ENCODE measurements at places on chromosomes 11 and 22.

GRCh38 chr11:8871171-8871775, 39.7 kb upstream of the AKIP1 start:
- no peak for DNase-seq

GRCh38 chr11:45086526-45086925, 59.9 kb upstream of the PRDM11 start:
- no peak for DNase-seq

DNA sequence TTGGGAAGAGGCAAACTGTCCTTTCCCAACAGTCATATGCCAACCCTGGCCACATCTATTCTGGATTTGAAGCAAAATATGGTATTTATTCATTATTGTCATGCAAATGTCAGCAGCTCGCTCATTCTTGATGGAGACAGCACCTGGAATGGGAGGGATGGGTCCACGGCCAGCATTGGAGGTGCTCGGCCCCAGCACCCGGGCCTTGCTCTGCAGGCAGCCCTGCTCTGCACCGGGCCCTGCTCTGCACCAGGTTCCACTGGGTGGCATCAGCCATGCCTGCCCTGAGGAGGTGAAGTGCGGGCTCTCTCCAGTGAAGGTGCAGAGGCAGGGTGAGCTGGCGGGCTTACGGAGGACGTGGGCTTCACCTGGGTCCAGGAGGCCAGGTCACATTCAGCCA, 19.8 kb downstream of the LRP5 start:
- DNase-seq: no peak

DNA sequence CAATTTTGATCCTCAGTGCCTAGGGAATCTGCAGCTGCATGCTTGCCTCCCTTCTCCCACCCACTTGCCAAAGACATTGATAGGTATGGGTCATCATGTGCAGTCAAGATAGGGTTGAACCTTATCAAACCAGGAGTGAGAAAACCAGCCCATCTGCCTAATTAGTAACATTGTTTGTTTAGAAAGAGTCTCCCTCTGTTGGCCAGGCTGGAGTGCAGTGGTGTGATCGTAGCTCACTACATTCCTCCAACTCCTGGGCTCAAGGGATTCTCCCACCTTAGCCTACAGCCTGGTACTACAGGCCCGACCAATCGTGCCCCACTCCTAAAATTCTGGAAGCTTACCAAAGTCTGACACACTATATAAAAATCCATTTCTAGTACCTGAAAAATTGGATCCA, 4.6 kb downstream of the C11orf71 start:
- no peak for DNase-seq

DNA sequence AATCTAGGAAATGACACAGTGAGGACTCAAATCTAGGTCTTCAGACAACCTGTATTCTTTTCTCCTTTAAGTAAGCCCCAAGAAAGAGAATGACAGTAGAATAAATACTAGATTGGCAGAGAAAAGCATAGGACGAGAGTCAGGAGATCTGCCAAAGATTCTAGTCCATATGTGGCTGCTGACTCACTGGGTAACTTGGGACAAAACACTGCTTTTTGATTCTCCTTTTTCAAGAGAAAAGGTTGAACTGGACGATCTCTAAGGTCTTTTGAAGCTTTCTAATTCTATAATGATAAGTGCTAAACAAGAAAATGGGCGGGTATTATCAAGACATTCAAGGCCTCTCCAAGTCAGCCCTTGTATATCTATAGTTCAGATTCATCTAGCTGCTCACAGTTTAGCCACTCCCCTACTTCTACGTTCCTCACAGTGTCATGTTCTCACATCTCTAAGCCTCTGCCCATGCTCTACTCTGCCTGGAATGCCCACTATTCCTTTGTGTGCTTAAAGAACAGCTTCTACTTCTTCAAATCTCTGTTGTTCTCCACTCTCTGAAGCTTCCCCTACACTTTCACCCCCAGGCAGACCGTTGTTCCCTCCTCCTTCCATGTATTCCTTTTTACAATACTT, 53.0 kb downstream of the RELT start:
- no peak for DNase-seq

- no peak for DNase-seq
These were observed 20.9 kb downstream of the DKK3 start for GRCh38 chr11:11987503-11988022.

DNA sequence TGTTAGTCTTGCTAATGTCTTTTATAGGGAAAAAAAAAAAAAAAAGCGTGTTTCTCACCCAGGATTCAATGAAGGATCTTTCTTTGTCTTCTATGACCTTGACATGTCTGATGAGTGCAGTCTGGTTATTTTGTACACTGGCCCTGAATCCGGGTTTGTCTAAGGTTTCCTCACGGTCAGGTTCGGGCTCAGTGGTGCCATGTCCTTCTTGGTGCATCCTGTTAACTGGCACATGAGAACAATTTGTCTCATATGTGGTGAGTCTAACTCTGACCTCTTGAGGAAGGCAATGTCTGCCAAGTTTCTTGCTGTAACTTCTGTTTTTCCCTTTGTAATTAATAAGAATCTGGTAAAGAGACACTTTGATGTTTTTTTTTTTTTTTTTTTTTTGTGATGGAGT, 12.5 kb downstream of the F2 start:
- DNase-seq: no peak

GRCh38 chr11:65773784-65774411, 6.9 kb downstream of the AP5B1 start:
- DNase-seq: no peak

DNA sequence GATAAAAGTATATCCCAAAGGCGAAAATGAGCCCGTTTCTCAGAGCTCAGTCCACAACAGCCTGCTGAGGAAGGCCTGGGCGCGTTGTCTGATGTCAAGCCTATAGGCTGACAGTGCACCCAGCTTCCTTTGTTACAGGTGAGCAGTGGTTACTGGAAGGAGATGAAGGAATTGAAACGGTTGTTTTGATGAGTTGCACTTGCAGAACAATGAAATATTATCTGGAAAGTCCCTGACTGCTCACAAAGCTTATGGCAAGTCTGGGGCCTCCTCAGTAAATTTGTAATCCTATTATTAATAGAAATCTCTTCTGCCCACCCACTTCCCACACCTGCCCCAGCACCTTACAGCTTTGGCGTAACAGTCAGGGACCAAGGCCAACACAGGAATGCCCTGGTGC, 77.8 kb downstream of the C11orf91 start:
- no peak for DNase-seq

DNA sequence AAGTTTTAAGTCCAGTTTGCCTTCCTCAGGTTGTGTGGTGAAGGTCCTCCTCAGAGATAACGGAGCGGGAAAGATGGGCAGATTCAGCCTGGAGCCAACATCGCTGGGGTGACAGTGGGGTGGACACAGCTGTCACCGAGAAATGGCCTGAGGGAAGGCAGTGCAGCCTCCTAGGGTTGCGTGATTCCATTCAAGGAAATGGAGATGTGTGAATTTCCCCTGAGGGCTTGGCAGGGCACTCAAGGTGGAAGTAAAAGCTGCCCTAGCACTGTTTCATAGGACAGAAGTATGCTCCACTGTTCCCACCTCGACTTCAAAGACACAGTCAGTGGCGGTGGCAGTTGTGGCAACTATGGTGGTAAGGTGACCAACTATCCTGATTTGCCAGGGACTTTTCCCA, 15.4 kb upstream of the CAT start:
- DNase-seq: no peak

DNA sequence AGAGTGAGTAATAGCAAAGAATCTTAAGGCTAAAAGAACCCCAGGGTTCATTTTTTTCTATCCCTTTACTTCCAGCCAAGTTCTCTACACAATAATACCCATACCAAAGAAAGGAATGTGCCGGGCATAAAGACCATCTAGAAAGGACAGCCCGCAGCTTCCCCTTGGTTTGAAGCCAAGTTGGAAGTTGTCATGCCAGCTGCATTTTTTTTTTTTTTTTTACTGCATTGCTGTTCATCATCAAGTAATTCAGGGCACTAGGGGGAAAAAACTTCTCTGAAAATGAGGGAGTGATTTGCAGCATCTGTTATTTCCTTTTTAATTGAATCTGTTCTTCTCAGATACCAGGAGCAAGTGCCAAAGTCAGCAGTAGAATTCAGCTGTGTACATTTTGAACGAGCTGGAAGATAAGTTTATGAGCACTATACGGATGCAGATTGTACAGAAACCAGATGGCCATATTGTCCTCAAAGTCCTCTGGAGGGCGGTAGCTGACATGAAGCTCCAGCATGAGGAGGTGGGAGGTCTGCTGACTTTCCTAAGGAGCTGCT, 56.4 kb downstream of the UBASH3B start:
- no peak for DNase-seq

GRCh38 chr11:73184953-73185671, 33.0 kb upstream of the P2RY2 start:
- peak; percentile 81 for DNase-seq

- DNase-seq: no peak
These were observed 33.7 kb downstream of the TSPAN18 start for GRCh38 chr11:44760477-44760872.

DNA sequence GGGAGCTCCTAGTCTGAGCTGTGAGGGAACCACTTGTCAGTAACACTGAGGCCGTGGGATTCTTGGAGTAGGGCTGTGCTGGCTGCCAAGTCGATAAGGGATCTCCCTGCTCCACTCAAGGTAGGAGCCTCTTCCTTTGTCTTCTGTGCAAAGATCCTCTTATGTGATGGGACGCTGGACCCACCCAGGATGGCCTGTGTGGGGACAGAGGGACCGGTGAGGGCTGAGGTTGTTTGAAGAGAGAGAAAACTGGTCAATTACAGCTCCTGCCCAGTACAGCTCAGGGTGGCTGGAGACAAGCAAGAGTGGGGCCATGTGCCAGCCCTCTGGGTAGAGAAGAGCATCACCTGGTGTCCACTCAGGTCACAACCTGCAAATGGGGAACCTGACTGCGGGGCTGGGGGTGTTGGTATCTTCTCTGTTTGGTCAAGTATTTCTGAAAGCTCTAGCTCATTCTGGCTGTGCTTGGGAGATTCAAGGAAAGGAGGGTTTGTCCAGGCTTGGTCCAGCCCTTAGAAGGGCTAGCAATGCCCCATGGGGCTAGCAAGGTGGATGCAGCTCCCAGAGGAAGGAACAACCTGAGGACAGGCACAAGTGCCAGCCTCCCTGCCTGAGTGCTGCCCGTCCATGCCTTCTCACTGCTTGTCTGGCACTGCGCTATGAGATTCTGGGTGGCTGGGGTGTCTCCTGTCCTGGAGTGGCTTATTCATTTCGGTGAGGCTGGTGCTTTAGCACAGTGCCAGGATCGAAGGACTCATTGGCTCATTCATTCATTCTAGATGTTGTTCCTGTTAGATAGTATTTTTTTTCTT, 27.6 kb upstream of the BAIAP2L2 start:
- no peak for DNase-seq

- DNase-seq: no peak
These were observed 6.4 kb downstream of the BAIAP2L2 start for GRCh38 chr22:38104084-38104483.

Measured in stimulated activated effector memory CD8-positive, alpha-beta T cell treated with anti-CD3 and anti-CD28 coated beads, Interleukin-12 subunit alpha, Interleukin-12 subunit beta, amount 100 ng/mL, for 72 hours (primary cell).